ENCODE measurements at places on chromosomes 4 and X.

- no peak for DNase-seq
Observed at GRCh38 chrX:112641449-112641848, 38.3 kb downstream of the LHFPL1 start.

DNA sequence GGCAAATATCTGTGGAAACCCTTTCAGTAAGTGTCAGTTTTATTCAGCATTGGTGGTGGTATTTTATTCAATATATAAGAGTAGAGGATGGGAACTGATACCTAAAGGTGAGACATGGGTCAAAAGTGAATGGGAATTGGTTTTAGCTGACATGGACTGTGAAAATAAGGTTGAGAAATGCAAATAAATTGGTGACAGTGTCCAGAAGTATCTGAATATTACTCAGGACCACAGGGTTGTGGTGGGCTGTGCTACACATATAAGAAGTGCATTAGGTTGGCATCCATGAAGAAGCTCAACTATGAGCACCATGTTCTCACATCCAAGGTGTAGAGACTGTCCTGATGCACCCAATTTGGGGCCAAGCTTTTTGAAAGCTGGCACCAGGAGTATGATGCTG, 45.0 kb downstream of the ETDC start:
- DNase-seq = no peak

- DNase-seq = no peak
Observed at GRCh38 chrX:120763269-120763668, 112.4 kb downstream of the CT47B1 start.

DNA sequence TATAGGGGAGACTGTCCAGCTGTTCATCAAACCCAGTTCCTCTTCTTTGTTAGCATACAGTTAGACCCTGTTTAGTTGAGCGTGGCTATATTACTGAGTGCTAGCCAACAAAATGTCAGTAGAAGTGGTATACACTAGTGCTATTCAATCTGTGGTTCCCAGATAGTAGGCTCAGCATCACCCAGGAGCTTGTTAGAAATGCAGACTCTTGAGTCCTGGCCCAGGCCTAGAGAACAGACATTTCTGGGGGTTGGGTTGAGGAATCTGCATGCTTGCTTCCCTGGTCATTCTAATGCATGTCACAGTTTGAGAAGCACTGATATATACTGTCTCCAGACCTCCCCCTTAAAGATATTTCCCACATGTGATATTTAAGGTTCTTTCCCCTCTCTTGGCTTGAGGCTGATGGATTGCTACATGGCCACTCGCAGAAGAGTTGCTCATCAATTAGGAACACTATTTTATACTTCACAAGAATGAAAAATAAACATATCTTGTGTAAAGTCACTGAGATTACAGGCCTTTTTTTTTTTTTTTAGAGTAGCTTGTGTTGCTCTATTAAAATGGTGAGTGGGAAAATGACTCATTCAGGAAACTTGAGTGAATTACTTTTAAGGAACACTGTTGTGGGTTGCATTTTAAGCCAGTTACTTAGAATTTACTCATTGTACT, 289.0 kb downstream of the STIM2 start:
- DNase-seq = no peak

DNA sequence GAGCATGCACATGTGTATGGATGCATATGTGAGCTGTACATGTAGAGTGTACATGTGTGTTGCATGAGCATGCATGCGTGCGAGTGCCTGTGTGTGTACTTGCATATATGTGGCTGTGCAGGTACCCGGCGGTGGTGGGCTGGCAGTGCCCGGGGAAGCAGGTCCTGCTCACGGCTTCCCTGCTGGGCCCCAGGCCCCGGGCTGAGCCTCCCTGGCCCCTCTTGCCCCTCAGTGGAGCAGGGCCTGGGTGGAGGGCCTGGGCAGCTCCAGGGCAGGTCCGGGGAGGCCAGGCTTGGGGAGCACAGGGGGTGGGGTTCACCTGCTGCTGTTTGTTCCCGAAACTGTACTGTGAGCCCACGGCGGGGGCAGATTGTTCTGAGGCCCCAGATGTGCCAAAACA, 9.4 kb downstream of the NAT8L start:
- DNase-seq = no peak

All from stimulated activated CD8-positive, alpha-beta memory T cell treated with anti-CD3 and anti-CD28 coated beads, Interleukin-4, amount 100 ng/mL, for 1 hour (primary cell).